T-helper 1 cell (primary cell): ENCODE measurements at places on chromosomes 13 and 19.

GRCh38 chr13:41334810-41335209 lies 23.7 kb downstream of the NAA16 start:
- DNase-seq: no peak

GRCh38 chr19:16605553-16605994 lies 22.4 kb downstream of the MED26 start:
- no peak for DNase-seq

- DNase-seq: no peak
Observed at GRCh38 chr13:93956426-93956825, 523.1 kb downstream of the DCT start.

GRCh38 chr19:4362101-4362828 lies 18.9 kb downstream of the MPND start:
- no peak for DNase-seq

- no peak for DNase-seq
Observed at GRCh38 chr19:38932425-38933179, 1.9 kb downstream of the MRPS12 start.

DNA sequence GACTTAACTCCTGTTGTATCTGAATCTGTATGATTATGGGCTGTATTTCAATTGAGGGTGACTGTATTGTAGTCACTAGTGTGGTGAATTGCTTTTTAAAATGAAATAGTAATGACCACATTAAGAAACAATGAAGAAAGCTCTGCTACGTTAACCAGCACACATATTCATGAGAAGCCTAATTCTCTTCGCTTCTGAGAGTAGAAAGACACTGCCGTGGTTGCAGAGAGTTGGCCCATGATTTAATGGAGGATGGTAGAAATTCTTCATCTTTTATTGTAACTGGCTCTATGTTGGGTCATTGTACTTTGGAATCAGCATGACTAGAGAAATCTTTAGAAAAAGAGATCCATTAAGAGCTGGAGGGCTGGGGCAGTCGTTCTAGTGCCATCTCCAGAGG lies 451.5 kb downstream of the PCDH17 start:
- no peak for DNase-seq

DNA sequence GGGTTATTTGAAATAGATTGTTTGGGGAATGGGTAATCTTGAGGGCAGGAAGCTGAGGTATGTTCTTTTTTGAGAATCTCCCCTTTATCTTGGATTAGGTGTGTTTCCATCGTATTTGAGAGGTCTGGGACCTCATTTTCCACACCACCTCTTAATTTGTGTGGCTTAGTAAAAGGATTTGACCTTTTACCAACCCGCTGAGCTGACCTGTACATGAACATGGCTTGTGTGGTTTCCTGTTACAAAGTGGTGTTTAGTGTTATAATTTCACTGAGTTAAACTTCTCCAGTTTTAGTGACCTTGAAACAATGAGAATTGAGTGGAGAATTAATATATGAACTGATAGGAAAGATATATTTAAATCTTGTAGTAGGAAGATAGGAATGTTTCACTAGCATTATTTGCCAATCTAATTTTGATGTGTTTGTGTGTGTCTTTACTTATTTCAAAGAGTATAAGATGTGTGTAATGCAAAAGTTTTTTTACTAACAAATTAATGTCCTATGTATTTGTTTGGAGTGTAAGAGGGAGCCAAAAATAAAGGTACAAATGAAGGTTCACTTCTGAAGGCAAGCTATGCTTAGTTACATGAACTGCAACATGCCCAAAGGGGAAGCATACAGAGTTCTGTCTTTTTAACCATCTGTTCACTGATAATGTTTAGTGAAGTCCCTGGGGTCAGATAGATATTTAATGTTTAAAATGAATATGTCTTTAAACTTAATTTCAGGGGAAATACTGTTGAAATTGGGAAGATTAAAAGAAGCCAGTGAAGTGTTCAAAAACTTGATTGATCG lies 17.1 kb downstream of the NAA16 start:
- DNase-seq: no peak

- no peak for DNase-seq
Observed at GRCh38 chr13:41643507-41643906, 186.2 kb downstream of the RGCC start.

DNA sequence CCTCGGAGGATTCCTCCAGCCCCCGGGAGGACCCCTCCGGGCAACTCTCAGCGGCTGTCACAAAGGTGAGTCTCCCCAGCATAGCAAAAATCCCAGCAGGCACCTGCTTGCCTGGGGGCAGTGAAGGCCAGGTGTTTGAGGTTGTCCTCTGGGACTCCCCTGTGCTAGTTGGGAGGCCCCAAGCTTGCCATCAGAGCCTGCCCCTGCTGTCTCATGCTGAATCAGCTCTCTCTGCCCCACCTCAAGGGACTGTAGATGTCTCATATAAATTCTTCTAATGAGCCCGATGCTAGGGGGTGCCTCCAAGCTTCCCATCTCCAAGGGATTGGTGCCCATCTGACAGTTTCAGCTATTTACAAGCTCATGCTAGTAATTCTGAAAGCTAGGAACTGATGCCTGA lies 53.6 kb downstream of the NWD1 start:
- DNase-seq: no peak

DNA sequence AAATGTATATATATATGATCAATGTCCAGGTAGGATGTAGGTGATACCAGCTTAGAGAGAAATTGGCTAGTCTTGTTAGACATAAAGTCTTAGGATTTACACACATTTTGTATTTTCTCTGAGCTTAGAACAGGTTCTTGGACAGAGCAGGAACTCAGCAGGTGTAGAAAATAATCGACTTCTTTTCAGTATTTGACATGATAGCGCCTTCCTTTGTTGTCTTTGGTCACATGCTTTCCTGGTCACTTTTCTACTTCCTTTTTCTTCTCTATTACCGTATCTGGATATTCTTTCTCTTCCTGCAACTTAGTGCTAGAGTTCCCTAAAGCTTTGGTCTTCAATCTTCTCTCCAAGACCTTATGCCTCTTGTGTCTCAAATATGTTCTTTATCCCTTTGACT lies 107.4 kb downstream of the LRCH1 start:
- no peak for DNase-seq

DNA sequence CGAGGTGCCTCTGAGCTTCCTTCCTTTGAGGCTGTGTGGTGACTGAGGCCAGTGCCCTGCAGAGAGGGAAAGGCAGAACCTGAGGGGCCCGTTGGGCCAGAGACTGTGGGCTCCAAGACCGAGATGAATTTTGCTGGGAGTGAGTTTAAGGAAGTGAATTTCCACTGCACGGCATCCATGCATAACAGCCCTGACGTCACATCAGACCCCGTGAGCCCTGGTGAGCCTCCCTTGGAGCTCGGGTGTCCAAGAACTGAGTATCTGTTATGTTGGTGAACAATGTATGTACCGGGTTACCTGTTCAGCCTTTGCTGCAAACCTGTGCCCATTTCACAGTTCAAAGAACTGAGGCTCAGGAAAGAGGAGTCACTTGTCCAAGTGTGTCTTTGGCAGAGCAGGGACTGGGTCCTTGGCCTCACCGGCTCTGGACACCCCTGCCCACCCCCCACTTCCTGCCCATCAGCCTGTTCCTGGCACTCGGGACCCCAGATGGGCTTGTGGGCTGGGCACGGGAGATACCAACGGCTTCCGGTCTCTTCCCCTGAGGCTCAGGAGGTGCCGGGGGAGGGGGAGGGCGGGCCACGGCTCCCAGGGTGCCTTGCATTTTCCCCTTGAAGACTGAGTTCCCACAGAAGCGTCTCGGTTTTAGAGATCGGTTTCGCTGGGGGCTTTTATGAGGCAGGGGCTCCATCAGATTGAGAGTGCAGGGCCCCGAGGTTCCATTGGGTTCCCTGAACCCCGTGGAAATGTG lies 33.7 kb downstream of the NFILZ start:
- peak; percentile 66 for DNase-seq

GRCh38 chr13:40652588-40652940 lies 13.9 kb downstream of the FOXO1 start:
- no peak for DNase-seq

GRCh38 chr19:47066376-47067214 lies 18.2 kb upstream of the TMEM160 start:
- DNase-seq: no peak

DNA sequence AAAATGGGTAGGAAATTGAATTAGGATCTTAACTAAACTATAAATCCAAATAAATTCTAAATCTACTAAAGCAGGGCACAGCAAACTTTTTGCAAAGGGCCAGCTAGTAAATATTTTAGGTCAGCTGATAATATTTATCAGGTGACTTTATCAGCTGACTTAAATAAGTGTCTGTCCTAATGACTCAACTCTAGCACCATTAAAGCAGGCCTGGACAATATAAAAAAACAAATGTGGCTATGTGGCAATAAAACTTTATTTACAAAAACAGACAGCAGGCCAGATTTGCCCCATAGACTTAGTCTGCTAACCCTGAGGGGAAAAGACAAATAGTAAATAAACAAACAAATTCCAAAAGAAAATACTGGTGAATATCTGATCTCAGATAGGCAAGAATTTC lies 27.7 kb upstream of the DOCK9 start:
- no peak for DNase-seq

- DNase-seq: peak; percentile 42
Observed at GRCh38 chr19:1503089-1503924, 9.5 kb downstream of the ADAMTSL5 start.

GRCh38 chr19:14530005-14530348 lies 583 bp downstream of the TECR start:
- DNase-seq: no peak

- DNase-seq: no peak
Observed at GRCh38 chr19:1751367-1752008, 1.8 kb upstream of the ONECUT3 start.

GRCh38 chr19:5286465-5287029 lies 54.1 kb downstream of the PTPRS start:
- DNase-seq: no peak

DNA sequence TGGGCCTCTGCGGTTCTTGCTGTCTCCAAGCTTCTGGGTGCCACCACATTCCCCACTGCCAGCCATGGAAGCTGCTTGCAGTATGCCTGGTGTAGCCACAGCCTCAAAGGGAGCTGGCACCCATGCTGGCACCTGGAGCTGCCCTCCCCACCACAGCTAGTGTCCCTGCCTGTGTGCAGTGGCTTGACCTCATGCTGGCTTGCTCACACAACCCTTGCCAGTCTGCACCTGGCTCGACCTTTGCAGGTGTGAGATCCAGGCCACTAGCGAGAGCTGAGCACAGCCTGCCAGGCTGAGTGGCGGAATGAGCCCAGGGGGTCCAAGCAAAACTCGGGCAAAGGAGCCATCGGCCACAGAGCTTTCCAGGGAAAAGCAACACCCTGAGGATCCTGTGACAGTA lies 236.7 kb upstream of the CSNK1A1L start:
- DNase-seq: no peak

- DNase-seq: no peak
Observed at GRCh38 chr13:53405616-53406015, 377.0 kb downstream of the OLFM4 start.

GRCh38 chr13:27522847-27523246 lies 72.5 kb upstream of the MTIF3 start:
- DNase-seq: no peak

- no peak for DNase-seq
Observed at GRCh38 chr19:33366897-33367296, 6.6 kb upstream of the CEBPG start.

- no peak for DNase-seq
Observed at GRCh38 chr19:47353307-47353712, 4.2 kb downstream of the DHX34 start.

GRCh38 chr13:113411216-113412023 lies 41.9 kb downstream of the ADPRHL1 start:
- DNase-seq: no peak

DNA sequence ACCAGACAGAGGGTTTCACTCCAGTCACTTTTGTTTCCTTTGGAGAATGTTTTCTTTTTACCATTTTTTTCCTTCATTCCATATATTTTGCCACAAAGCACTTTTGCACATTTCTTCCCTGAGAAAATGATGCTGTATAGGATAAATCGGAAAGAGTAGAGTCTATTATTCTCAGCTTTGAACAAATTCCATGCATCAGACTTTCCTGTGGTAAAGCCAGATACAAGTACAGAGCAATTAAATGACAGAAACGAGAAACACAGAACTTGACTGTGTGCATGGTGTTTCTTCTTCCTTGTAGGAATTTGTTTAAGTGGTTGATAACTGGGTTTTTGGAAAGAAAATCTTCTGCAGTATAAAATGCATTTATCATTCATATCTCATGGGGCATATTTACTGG lies 107.4 kb upstream of the CSNK1A1L start:
- DNase-seq: no peak

DNA sequence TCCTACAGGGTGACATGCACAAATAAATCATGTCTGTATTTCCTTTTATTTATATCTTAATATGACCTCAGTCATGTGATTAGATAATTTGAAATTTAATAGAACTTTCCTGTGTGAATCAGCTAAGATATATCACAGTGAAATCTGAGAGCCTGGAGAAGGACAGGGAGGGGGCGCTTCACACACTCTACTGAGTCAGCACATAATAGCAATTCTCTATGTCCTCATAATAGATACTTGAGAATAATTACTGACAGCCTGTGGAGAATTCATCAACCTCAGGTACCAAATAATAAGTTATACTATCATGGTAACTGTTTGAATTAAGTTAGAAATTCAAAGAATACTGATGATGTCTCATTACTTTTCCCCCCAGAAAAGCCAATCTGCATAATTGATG lies 98.0 kb upstream of the SLC10A2 start:
- no peak for DNase-seq

- no peak for DNase-seq
Observed at GRCh38 chr19:728011-728410, 19.3 kb downstream of the PALM start.

DNA sequence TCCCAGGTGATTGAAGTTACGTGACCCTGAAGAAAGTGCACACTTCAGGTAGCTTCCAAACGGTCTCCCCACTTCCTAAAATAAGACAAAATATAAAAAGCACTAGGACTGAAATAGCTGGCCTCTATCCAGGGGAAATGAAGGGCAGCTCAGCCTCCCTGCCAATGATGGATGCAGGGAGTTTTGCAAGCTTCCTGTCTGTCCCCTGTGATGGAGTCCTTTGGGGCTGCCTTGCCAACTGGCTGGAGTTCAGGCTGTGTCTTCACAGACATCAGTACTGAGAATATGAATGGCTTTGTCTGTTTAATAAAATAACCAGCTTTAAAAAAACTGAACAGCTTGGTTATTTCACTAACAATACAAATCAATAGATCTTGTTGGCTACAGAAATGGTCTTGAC lies 101.4 kb upstream of the GPR12 start:
- DNase-seq: no peak

DNA sequence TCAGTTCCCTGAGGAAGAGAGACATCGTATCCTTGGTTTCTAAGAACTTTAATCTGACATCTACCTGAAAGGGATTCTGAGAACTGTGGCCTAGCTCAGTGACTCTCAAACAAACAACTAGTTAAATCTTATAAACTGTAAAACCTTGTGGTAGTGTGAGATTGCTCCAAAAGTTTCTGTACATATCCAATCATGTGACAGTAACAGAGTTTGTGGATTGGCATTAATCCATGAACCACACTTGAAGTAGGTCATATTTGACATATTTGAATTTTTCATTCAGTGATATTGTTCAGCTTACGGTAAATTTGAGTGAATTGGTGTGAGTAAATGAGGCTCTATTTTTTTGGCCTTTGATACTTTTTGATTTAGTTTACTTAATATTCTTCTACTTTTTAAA lies 15.0 kb downstream of the TDRD3 start:
- no peak for DNase-seq

GRCh38 chr13:60838581-60838980 lies 441.6 kb downstream of the TDRD3 start:
- no peak for DNase-seq
